ENCODE measurements at places on chromosomes 3 and 15.

DNA sequence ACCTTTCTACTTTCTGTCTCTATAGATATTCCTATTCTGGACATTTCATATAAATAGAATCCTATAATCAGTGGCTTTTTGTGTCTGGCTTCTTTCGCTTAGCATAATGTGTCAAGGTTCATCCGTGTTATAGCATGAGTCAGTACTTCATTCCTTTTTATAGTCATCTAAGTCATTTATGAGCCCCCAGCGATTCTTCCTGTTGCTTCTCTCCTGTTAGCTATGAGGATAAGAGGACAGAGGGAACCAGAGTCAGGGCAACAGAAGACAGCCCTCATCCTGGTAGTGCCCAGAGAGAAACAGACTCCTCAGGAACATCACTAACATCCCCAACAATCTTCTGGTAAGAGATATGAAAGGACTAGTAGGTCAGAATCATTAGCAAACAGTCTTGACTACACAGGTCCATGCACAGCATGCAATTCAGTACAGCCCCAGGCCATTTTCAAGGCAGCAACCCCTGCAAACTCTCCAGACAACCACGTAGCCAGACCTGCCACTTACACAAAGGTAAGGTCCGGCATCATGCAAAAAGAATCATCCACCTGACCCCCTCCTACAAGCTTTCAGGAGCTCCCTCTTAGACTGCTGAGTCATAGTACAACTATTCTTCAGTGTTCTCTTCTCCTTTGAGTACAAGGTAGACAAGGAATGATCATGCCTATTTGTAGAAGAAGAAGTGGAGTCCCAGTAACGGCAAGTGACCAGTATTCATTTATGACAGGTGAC lies 91.5 kb downstream of the MYLK start:
- no peak for DNase-seq

DNA sequence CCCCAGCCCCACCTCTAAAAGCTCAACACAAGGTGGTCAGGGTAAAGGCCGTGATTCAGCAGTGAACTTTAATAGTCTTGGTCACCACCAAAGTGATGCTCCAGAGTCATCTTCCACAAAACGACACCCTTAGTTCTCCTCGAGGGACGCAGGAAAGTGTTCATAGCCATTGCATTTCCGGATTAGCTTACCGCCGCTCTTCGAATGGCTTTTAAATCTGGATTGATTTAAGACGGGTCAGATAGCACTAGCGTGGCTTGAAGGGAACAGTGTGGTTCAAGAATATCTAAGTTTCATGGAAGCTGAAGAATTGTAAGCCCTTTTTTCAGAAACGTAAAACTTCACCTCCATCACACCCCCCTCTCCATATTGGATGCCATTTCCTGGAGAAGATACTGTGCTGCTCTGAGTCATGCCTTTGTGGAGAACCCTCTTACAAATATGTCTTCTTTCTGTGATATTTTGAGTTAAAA lies 829 bp downstream of the RNF7 start:
- peak; percentile 28 for DNase-seq

- DNase-seq, result no peak
Measured at GRCh38 chr3:127788451-127788909, 33.8 kb downstream of the MGLL start.

- no peak for DNase-seq
Measured at GRCh38 chr3:186536883-186537844, 7.0 kb downstream of the CRYGS start.

- peak; percentile 72 for DNase-seq
Measured at GRCh38 chr3:118882353-118882947, 152.2 kb downstream of the IGSF11 start.

DNA sequence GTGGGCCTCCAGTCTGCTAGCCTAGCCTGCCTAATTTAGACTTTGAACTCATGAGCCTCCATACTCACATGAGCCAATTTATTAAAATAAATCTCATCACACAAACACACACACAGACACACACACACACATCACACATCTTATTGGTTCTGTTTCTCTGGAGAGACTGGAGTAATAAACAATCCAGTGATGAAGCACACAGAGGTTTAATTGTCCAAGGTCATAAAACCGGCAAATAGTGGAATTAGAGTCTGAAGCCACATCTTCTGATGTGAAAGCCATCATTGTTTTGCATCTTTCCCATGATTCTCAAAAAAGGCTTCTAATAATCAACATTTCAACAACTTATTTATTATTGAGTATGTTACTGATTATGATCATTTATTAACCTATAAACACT lies 249.4 kb upstream of the KCNH8 start:
- no peak for DNase-seq

GRCh38 chr15:41011055-41011815 lies 58.0 kb downstream of the CHAC1 start:
- DNase-seq, result no peak

GRCh38 chr3:102511639-102512038 lies 76.8 kb downstream of the ZPLD1 start:
- DNase-seq, result no peak

GRCh38 chr3:119356646-119357045 lies 62.5 kb downstream of the ARHGAP31 start:
- no peak for DNase-seq

- no peak for DNase-seq
Measured at GRCh38 chr3:187015903-187016638, 85.7 kb downstream of the ST6GAL1 start.

DNA sequence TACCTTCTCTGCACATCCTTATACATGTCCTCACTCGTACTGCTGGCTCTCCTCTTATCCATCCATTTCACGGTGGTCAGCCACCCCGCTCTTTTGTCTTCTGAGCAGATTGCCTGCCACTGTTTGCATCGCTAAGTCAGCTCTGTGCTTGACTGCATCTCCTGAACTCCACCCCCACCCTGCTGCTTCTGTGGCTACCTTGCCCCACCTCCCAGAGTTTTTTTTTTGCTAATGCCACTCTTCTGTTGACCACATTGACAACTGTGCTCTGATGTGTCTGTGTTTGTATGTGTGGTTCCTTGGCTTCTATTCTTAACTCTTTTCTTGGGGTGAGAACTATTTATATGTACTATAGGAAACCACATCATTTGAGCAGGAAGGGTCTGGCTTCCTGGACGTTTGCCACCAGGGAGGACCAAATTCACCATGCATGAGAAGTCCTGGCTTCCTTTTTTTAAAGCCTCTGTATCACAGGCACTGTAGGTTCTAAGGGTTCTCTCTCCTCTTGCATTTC lies 12.8 kb upstream of the MTMR10 start:
- DNase-seq, result no peak

DNA sequence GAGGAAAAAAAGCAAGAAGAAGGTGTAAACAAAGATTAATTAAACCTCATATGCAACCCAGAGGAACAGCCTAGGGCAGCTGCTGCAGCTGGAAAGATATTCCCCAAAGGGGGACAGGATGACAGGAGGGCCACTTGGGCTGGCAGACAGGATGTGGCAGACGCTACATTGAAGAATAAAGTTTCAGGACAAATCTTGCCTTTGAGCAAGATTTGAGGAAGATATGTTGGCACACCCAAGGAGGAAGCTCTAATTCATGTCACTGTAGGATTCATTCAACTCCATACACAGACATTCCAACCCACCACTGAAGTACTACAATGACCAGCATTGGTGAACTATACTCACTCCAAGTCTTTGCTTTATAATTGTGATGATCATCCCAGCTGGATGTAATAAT lies 504.0 kb downstream of the SHQ1 start:
- DNase-seq, result no peak

DNA sequence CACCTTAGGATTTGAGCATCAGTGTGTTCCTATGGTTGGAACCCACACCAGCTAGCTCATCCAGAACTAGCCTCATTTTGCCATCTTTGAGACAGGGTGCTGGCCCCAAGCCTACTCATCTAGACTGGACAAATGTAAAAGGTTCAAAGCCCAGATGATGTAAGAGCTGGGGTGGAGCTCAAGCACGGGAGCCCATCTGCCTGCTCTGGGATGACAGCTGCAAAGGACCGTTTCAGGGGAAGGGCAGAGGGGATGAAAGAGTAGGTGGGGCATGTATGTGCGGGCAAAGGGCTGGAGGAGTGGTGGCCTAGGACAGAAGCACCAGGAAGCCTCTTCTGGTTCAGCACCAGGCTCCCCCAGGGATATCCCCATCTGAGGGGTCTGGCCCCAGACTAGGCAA lies 15.8 kb downstream of the CLK3 start:
- no peak for DNase-seq

- DNase-seq, result no peak
Measured at GRCh38 chr3:4972652-4973643, 6.3 kb upstream of the BHLHE40 start.

GRCh38 chr15:35522061-35522460 lies 23.9 kb downstream of the DPH6 start:
- DNase-seq, result no peak

GRCh38 chr15:63792584-63792983 lies 41.2 kb downstream of the HERC1 start:
- DNase-seq, result no peak

- no peak for DNase-seq
Measured at GRCh38 chr15:77568973-77569728, 63.6 kb downstream of the LINGO1 start.

- DNase-seq, result no peak
Measured at GRCh38 chr3:132245552-132246142, 71.6 kb upstream of the ACP3 start.

DNA sequence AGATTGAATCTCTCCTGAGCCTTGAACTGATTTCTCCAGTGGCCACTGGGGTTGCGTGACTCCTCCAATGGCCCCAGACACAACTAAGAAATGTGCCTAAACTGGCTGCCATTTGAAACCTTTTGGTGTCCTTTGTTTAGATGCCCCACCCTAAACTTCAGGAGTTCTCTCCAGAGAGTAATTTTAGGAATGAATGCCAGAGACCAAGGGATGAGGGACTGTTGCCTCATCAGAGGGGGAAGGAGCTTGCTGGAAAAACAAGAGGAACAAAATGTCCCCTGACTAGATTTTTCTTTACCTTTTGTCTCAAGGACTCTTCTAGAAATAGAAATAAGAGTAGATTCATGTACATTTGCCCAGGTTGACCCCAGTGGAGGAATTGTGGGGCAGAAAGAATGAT lies 8.1 kb upstream of the ADPRH start:
- no peak for DNase-seq

GRCh38 chr3:124491875-124492274 lies 238.4 kb upstream of the UMPS start:
- DNase-seq, result no peak

DNA sequence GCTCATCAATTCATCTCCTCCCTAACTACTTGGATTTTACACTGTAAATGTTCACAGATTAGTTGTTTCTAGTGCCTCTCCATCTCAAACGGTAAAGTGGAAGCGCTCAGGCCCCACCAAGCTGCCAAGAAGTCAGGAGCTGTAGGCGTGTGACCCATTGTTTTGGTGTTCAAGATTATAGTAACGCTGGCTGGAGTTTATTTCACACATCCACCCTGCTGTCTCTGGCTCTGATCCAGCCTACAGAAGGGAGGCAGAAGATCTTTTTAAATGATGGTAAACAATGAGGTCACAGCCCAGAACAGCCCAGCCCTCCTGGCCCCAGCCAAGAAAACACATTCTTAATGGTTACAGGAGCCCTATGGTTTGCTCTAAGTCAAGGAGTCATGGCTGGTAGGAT lies 25.7 kb upstream of the GALNT15 start:
- DNase-seq, result peak; percentile 16

DNA sequence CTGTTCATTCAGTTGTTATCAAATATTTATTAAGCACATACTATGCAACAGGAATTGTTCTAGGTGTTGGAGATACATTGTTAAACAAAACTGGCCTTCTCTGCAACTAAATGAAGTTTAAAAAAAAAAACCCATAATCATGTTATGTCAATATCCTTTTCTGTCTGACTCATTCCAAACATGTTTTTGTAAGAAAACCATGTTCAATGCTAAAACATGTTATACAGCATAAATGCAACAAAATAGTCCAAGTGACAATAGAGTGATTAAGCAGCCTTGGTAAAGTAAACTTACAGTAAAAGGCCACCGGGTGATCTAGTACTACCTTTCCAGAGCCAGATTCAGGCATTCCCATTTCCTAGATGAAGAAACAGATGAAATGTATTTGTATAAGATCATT lies 278.0 kb upstream of the NECTIN3 start:
- DNase-seq, result no peak

GRCh38 chr3:120436523-120437050 lies 14.2 kb downstream of the FSTL1 start:
- no peak for DNase-seq

DNA sequence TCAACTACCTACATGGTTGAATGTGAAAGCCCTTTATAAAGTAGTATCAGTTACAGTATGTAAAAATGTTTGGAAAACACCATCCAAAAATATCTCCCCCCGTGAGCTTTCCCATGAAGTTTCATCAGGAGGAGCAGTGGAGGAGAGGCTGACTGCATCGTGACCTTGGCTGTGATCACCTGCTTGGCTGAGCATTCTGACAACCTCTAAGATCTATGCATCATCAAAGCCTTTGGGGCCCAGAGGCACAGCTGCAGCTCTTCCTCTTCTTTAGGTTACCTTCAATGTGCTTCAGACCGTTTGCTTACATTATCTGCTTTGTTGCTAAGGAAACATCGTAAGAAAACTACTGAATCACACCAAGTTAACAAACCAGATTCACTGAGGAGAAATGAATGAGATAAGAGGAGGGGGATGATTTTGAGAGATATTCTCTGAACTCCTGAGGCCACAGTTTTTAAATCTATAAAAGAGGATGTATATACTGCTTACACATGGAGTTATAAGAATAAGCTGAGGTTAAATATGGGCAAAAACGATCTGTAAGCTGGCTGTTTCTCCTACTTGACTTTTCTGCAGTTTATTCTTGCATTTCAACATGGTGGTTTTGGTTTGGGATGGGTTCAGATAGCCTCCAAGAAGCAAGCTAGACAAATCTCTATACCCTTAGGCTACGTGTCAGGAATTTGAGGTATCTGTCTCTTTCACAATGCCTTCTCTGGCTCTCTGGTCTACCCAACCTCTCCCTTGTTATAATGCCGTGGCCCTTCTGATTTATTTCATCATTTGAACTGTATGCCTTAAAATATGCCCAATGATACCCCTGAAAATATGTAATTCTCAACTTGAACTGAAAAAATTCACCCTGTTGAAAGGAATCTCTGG lies 4.0 kb downstream of the GCSAM start:
- no peak for DNase-seq

GRCh38 chr3:105938101-105938500 lies 69.3 kb upstream of the CBLB start:
- DNase-seq, result no peak

GRCh38 chr3:13420831-13421765 lies 976 bp upstream of the NUP210 start:
- DNase-seq, result no peak

- no peak for DNase-seq
Measured at GRCh38 chr3:195872800-195873199, 35.6 kb downstream of the TNK2 start.

All from NCI-H1105 (cell line).